Natural killer cell treated with Interleukin-12 subunit alpha and Interleukin-12 subunit beta and Interleukin-15 and Interleukin-18, amount 100 ng/mL, for 72 hours (primary cell): ENCODE measurements at places on chromosomes 7 and 10. TPM values are rescaled to one million over a fixed set of nuclear protein-coding genes. Genes with fewer than 3 reads are reported as not detected.

GRCh38 chr7:88545663-88546062 is 213.8 kb upstream of the ZNF804B start:
- no peak for DNase-seq

DNA sequence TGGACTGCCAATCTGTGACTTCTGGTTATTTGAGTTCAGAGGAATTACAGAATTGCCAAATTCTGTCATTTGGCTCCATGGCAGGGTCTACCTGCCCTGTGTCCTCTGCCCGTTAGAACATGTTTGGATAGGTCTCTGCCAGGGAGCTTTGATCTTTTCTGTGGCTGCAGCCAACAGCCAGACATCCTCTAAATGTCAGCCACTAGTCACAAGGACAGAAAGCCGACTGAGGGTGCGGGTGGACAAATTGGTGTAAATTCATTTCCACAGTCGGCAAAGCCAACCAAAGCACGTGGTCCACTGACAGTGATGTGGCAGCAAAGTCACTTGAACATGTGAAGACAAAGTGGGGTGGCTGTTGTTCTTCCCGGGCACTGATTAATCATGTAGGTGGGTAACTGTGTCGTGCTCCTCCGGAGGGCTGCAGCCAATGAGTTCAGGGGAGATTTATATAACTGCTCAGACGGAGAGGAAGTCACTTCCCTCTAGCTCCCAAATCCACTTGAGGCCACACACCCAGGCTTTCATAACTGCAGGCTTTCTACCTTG is 26.7 kb upstream of the CAMK1D start:
- no peak for DNase-seq

- DNase-seq: no peak
Measured at GRCh38 chr10:11647676-11648075, 36.2 kb upstream of the USP6NL start.

DNA sequence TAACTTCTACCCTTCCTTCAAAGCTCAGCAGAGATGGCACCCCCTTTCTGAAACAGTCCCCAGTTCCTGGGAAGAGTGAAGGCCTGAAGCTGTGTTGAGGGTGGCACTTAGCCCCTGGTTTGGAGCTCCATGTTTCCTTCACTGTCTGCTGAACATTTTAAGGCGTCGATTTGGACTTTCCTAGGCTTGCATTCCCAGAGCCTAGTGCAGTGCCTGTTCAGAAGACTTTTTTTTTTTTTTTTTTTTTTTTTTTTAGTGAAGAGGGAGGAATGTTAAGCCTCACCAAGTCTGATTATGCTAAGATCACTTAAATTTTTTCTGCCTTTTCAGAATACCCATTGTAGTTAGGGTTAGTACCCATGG is 97.0 kb downstream of the PFKFB3 start:
- no peak for DNase-seq

DNA sequence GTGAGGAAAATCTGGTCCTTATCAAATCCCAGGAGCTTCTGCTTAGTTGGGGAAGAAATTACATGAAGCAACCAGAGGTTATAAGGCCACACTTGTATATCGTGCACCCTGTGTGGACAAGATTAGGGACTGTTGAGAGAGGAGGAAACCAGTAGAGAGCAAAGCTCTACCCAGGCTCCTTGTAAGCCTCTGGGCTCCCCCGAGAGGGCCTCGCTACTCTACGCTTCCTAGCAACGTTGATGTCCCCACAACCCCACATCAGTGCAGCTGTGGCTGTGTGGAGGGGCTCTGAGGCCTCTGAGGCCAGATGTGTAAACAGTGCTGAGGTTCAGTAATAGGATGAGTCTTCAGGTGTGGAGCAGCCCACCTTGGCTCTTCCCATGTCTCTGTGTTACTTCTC is 16.0 kb downstream of the HIF1AN start:
- DNase-seq: no peak

DNA sequence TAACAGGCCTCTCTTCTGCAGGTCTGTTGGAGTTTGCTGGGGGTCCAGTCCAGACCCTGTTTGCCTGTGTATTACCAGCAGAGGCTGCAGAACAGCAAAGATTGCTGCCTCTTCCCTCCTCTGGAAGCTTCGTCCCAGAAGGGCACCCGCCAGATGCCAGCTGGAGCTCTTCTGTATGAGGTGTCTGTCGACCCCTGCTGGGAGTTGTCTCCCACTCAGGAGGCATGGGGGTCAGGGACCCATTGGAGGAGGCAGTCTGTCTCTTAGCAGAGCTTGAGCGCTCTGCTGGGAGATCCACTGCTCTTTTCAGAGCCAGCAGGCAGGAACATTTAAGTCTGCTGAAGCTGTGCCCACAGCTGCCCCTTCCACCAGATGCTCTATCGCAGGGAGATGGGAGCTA is 361.1 kb upstream of the NRP1 start:
- DNase-seq: no peak

- DNase-seq: no peak
Measured at GRCh38 chr7:29163854-29164253, 17.5 kb upstream of the CPVL start.

- DNase-seq: no peak
Measured at GRCh38 chr7:157499121-157499834, 162.5 kb downstream of the DNAJB6 start.

DNA sequence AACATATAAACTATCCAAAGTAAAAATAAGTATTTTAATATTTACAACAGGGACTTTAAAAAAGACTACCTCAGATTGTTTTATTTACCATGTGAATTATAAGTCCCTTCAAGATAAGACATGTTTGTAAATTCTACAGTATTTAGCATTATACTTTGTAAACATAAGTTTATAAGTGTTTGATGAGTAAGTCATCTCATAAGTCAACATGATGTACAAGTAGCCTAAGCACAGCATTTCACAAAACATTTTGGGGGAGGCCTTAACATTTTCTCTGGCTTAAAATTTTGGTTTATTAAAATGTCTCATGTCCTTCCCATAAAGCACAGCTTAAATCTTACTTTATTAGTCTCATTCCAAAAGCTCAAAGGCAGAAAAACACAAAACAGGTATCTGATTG is 15.4 kb downstream of the EPC1 start:
- DNase-seq: no peak

- DNase-seq: no peak
Measured at GRCh38 chr10:29389493-29389892, 100.6 kb downstream of the LYZL1 start.

DNA sequence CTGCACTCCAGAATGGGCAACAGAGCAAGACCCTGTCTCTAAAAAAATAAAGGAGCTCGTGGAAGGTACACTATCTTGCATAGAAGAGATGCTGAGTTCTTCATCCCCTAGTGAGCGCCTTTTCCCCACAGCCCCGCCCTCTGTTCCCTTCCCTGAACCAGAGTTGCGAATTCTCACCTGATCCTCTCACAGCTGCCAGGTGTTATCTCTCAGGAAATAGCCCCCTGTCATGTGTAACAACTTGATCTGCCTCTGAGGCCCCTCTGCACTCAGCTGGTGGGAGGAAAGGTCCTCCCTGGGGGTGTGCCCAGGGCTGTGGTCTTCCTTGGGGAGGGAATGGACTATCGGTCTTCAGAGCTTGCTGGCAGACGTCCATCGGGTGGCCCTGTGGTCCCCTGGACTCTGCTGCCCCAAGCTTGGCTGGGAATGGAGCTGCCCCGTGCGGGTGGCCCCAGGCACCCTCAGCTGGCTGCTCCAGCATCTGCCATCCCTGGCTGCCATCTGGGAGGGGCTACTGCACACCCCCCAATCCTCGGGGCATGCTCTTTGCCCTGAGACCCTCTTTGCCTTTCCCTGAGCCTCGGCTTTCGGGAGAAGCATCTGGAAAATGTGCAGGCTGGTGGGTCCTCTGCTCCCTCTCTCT is 21.7 kb upstream of the BNIP3 start:
- no peak for DNase-seq

DNA sequence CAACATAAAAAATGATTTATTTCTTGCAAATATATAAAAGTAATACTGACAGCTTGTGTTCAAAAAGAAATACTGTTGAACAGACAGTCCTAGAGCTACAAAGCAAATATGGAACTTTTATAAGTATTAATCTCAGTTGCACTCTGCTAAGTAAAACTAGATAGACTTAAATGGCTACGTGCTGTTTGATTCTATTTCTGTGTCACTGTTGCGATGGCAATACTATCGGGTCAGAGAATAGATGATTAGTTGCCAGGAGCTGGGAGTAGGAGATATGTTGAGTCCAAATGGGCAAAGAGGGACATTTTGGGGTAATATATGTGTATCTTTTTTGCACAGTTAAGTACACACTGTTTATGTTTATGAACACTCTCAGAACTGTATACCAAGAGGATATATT is 41.1 kb upstream of the VWDE start:
- no peak for DNase-seq

DNA sequence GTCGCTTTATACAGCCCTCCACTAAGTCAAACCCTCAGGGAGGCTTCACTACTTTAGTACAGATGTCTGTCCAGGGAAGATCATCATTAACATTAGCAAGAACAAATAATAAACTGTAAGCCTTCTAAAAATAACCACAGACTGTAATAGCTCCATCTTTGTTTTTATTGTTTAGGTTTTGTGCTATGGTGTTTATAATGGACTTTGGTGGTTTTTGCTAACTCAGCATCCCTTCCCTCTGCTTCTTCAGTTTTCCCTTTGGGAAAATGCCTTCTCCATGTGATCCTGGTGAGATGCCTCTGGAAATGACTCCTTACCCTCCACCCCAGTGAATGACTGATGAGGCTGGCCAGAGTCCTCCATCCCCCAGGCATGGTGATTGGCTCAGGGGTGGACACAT is 131.3 kb downstream of the ICA1 start:
- no peak for DNase-seq

- DNase-seq: no peak
Measured at GRCh38 chr7:88111954-88112471, 107.8 kb downstream of the SRI start.

DNA sequence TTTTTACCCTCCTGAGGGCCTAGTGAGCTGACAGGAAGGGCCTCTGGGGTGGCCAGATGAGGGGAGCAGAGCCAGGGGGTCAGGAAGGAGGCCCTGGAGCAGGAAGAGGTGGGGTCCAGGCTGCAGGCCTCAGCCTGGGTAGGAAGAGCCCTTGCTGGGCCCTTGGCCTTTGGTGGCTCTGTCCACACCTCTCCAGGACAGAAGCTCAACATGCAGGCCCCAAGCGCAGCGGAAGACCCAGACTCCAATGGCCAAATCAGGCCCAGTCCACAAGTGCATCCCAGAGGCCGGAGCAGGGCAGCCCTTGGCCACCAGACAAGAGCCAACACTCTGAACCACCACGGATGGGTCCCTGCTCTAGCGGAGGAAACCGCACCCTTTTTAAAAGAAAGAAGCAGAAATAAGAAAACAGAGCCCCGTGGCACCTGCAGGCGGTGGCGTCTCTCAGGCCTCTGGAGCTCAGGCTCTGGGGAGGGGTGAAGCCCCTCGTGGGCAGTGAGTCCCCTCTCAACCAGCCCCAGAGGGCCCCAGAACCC is 52.8 kb downstream of the FOXL3 start:
- DNase-seq: no peak

DNA sequence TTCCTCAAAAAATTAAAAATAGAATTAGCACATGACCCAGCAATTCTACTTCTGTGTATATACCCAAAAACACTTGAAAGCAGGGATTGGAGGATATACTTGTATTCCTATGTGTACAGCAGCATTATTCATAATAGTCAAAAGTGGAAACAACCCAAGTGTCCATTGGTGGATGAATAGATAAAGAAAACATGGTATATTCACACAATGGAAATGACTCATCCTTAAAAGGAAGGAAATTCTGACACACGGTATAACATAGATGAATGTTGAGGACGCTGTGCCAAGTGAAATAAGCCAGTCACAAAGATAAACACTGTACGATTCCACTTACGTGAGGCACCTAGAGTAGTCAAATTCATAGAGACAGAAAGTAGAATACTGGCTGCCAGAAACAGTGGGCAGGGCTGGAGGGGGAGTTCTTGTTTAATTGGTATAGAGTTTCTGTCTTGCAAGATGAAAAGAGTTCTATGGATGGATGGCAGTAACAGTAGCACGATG is 26.6 kb upstream of the KAT6B start:
- no peak for DNase-seq

- DNase-seq: no peak
Measured at GRCh38 chr7:38374507-38374906, 101.1 kb upstream of the TARP start.

The PRKG1 gene
- total RNA-seq: 0.10 TPM

The ZNF425 gene
- total RNA-seq: 0.39 TPM

The GBX1 gene
- total RNA-seq: not detected

The FAM149B1 gene
- 12.3 TPM for total RNA-seq

The BTBD16 gene
- not detected for total RNA-seq

The AGMO gene
- not detected for total RNA-seq

The TUBB8 gene
- total RNA-seq: not detected

The AUTS2 gene
- total RNA-seq: 43.0 TPM

The UBTD1 gene
- 3.3 TPM for total RNA-seq

The PRPS1L1 gene
- not detected for total RNA-seq

The TRIL gene
- total RNA-seq: not detected
